ENCODE measurements at places on chromosomes 7 and 10.

GRCh38 chr7:134071355-134072331 is 55.5 kb upstream of the LRGUK start:
- no peak for DNase-seq

- no peak for DNase-seq
Observed at GRCh38 chr10:3354174-3354900, 181.8 kb upstream of the PITRM1 start.

GRCh38 chr10:117905404-117905803 is 141.3 kb downstream of the RAB11FIP2 start:
- DNase-seq: no peak

DNA sequence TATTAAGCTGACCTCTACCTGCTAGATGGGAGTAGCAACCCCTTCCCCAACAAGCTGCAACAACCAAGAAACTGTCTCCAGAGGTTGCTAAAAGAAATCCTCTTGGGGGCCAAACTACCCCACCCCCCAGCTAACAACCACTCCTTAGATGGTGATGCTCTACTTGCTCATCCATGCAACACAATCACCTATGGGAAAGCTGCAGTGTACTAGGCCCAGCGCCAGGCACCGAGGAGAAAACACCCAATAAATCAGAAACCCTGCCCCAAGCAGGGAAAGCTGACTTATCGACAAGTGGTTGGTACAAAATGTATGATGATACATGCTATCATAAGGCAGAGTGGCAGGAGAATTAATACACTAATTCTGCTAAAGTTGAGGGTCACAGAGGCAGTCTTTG is 17.3 kb downstream of the SLC25A13 start:
- DNase-seq: no peak

GRCh38 chr10:6045314-6045848 is 16.8 kb downstream of the IL2RA start:
- DNase-seq: no peak

DNA sequence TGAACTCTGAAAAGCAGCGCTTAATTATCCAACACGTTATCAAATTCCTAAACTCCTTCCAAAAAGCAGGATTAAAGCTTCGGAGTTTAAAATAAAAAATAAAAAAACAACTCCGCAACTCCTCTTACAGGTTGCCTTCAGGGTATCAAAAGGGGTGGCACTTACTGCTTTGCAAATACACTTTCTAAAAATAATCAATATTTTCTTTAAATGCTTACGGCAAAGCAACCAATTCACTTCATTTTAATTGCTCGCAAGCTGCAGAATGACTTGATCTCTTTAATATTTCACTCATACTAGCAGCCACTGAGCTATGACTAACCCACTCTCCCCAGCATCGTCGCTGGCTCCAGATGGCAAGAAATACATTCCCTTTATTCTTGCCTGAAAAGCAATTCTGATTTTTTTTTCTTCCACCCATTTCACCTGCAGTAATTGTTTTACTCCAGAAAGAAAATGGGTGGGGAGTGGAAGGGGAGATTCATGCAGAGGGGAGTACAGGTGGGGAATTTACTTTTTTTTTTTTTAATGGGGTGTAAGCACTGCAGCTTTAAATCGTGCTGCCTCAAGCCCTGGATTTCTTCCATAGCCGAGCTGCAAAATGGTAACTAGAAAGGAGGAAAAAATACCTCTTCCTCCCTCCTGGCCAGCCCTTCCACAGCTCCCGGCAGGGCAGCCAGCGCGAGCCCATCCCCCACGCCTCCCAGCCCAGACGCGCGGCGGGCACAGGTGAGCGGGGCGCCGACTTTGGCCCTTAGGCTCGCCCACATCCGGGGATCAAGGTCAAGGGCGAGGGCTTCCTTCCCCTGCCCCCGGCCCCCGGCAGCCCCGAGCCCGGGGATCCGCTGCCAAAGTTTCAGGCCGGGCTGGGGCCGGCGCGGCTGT is 54.2 kb upstream of the FHIP2A start:
- peak; percentile 67 for DNase-seq

DNA sequence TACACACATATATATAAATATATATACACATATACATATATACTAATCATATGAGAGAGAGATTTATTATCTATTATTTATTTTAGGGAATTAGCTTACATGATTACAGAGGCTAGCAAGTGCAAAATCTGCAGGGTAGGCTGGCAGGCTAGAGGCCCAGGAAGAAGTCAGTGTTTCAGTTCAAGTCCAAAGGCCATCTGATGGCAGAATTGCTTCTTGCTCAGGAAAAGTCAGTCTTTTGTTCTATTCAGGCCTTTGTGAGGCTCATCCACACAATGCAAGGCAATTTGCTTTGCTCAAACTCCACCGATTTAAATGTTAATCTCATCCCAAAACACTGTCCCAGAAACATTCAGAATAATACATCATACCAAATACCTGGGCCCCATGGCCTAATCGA is 2.6 kb upstream of the C10orf120 start:
- DNase-seq: no peak

- DNase-seq: peak; percentile 23
Observed at GRCh38 chr7:2162959-2163358, 69.8 kb downstream of the MAD1L1 start.

DNA sequence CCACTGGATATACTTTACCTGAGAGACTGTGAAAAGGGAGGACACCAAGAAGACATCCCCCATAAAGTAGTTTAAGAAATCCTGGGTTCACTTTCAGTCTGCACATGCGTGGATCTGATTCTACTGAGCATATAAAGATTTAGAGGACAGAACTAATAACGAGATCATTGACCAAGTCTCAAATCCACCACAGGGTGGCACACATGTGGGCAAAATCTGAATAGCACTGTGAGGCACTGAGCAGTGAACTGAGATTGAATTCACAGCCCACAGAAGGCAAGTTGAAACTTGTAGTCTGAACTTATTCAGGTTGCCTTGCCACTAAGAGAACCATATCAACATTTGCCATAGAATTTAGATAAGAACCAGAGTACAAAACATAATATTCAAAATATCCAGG is 818.6 kb downstream of the GRID1 start:
- no peak for DNase-seq

DNA sequence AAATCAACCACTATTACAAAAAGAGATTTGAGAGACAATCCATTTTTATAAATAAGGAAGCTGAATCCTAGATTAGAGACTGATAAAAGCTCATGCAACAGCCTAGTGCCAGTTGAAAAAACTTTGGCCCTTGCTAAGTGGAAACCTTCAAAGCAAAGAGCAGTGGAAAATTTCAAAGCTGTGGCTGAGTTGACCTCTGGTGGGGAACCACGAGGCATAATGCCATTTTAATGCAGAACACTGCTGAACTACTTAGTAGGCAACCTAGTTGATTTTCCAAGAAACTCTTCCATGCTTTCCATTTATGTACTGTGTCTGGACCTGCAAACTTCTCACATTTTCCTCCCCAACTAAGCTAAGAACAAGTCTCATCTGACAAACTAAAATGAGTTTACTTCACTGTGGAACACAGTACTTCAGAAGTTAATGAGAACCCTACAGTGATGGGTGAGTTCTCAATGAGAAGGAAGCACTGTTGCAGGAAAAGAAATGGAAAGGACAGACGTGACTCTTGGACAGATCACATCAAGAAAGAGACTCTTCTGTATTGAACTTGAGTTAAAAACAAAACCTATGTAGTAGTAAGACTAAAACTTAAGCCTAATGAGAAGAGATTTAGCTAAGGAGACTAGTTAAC is 19.5 kb downstream of the FZD9 start:
- no peak for DNase-seq

DNA sequence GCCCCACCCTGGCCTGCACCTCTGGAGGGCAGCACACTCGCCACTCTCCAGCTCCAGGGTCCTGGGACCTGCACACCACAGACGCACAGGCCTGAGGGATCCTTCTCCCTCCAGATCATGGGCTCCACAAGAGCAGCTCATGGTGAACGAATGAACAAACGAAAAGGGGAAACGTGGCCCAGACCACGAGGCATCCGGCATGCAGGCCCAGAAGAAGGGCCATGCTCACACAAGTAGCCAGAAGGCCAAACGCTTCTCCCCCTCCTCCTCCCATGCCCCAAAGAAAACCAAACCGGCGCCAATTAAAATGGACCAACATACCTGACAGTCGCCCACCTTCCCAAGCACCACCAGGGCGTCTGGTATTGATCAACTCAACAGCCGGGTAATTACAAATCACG is 30.4 kb downstream of the MAD1L1 start:
- DNase-seq: no peak

DNA sequence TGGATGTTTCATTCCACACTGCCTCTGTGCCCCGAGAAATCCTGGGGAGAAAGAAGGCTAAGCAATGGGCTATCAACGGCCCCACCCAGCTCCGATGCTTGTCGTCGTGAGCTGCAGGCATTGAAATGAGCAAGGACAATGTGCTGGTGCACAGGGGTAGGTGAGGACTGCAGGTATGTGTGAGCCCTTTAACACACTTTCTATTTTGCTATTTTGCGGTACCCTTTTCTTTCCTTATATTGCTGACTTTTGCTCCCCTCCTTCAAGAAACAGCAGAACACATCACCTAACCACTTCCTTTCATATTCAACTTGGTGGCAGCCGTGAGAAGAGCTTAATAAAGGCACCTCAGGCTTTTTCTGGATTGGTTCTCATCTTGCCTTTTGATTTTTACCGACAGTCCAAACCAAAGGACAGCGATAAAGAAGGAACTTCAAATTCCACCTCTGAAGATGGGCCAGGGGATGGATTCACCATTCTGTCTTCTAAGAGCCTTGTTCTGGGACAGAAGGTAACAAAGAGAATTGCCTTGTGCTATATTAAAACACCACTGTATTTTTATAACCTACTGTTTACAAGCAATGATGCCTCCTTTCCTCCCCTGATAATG is 39.2 kb downstream of the AIFM2 start:
- DNase-seq: no peak

- no peak for DNase-seq
Observed at GRCh38 chr7:150858236-150859197, 6.2 kb downstream of the AOC1 start.

All from left ventricle myocardium superior (tissue), 1 donor.